ENCODE measurements at places on chromosomes 7 and 10.

DNA sequence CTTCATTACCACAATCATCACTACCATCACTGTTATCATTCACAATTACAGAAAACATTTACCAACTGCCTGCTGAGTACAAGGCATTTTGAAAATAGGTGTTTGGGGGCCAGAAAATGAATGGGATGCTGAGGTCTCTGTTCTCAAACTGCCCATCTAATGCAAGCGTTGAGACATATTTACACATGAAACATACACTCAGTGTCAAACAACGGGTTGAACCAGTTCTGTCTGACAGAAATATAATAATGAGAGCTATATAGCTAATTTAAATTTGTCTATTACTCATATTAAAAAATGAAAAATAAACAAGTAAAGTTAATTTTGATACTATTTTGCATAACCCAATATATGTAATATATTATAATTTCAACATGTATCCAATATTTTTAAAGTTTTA, 303.1 kb downstream of the KCNMA1 start:
- no peak for DNase-seq

- no peak for DNase-seq
These were observed 528.6 kb downstream of the GATA3 start for GRCh38 chr10:8583096-8583495.

DNA sequence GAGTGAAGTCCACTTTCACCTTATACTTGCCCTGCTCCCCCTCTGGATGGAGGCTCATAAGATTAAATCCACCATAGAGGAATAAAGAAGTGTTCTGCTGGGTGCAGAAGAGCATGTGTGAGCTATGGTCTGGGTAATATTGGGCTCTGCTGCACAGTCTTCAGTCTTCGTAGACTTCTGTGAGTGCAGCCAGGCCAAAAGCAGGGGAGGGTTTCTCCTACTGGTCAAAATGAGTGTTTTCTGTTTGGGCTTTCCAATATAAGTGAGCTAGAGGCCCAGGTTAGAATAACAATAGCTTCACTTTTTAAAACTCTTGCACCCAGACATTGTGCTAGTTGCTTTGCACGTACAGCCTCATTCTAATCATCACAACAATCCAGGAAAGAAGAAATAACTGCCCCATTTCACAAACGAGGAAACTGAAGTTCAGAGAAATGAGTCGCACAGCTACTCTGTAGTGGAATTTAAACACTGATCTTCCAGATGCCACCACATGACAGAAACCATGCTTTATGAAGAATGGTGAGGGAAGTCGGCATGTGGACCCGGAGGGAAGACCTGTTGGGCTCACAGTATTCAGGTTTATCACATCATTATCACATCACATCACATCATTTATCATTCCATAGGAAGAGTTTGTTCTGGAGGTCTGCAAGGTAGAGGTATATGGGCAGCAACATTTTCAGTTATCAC, 23.8 kb upstream of the MSMB start:
- DNase-seq: no peak

- DNase-seq: no peak
These were observed 10.5 kb downstream of the RPS24 start for GRCh38 chr10:78044179-78044578.

- DNase-seq: no peak
These were observed 187.0 kb downstream of the PTPN20 start for GRCh38 chr10:47098238-47098637.

DNA sequence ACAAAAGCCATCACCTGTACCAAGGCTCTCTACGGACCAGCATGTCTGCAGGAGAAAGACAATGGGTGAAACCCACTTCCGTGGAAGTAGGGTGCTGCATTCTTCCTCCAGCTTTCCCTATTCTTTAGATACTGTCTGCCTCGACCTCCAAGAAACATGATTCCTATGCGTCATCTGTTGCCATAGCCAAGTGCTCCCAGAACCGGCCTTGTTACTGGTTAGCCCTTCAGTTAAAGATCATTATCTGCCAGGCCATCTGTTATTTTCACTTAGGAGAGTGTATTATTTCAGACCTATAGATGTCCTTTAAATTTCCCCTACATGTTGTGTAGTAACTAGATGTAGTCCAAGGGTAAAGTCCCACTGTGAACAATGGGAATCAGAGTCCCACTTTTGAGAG, 89.0 kb upstream of the KIAA1217 start:
- DNase-seq: no peak
